Lung microvascular endothelial cell (primary cell): ENCODE measurements at places on chromosomes 4 and X. TPM values are rescaled to one million over a fixed set of nuclear protein-coding genes. Genes with fewer than 3 reads are reported as not detected.
A peak's percentile ranks its signal among the peaks of the same experiment; 100 is the strongest.

Gene GIMD1
- not detected in 2 replicates for total RNA-seq

GRCh38 chrX:124005228-124005627, 43.7 kb downstream of the STAG2 start:
- DNase-seq: no peak

DNA sequence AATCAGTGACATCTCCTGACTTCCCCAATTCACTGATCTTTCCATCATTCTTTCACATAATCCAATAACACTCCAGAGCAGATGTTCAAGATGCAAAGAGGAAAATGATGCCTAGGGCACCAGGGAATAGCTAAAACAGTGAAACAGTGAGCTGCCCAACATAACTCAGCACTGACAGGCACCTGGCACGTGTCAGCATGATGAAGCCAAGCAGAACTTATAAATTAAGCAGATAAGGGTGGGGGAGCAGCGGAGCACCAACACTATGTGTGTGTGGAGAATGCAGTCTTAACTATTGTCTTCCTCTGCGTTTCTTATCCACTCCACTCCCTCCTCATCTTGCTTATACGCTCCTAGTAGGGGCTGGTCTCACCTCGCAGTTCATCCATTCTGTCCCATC, 89.4 kb downstream of the AMMECR1 start:
- no peak for DNase-seq

Gene MAGEC2
- total RNA-seq: not detected in 2 replicates

- no peak for DNase-seq
These were observed 211.8 kb downstream of the GLUD2 start for GRCh38 chrX:121259170-121259569.

DNA sequence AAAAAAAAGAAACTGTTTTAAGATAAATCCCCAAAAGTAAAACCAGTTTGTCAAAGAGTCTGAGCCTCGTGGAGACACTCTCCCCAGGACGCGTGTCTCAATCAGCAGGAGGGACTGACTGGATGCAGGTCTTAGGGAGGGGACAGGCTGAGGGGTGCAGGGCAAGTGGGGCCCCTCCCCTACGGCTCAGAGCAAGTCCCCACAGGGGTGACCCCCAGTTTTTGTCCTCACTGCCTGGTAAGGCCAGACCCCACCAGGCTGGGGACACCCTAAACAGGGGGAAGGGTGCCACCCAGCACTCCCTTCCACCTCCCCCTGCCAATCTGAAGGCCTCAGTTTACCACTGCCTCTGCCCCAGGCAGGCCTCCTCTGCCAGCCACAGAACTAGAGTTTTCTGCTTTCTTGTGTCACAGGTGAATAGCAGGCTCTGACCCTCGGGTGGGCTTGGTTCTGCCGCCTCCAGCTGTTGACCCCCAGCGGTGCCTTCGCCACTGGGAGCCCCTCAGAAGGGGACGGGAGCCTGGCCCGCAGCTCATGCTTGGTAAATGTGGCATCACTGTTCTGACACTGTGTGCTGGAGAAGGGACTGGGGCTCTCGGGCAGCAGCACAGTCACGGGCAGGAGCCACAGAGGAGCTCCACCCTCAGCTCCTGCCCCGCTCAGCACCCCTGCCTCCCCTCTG, 69.8 kb upstream of the MXD4 start:
- no peak for DNase-seq

DNA sequence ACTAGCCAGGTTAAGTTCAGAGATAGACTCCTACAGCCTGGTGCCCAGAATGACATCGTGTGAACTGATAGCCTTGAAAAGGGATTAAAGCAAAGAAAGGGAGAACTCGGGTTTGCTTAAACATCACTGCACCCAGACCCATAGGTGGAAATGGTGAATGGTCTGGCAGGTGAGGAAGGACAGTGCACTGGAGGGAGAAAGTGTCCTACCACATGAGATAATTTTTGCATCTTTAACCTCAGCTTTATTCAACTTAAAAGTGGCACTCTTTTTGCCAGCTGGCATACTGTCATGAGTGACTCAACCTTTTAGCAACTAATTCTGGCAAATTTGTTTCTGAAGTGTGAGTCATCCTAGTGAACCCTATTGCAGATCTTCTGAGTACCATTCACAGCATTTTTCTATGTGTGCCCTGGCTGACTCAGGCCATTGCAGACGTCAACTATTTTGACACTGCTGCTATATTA, 53.0 kb upstream of the DAPP1 start:
- DNase-seq: peak; percentile 10

DNA sequence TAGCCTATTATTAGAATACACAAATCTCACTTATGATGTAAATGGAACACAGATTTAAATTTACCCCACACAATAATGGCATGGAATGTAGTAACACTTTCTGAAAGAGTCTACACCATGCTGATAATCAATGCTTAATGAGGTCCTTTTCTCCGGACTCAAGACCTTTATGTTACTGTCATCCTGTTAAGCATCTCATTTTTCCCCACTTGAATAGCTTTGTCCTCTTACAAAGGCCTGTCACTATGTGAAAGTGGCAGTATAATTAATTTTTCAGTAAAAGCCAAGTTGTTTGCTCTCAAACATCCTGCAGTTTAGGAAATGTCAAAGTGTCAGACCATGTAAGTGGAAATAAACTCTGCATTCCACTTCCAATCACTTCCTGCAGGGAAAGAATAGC, 96.4 kb downstream of the GPC3 start:
- DNase-seq: no peak

DNA sequence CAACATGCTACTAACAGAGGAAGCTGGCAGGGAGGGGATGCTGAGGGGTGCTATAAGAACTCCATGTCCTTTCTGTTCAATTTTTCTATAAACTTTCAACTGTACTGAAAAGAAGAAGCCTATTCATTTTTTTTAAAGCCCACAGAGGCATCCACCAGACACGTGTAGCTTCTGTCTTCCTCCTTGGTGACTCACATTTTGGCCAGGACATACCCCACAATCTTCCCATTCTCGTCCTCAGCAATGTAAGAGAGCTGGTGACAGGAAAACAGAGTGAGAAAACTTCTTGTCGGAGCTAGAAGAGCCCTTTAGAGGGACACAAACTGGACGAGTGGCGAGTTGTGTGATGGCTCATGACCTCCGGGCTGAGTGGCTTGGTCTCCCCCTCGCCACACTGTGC, 1.1 kb downstream of the NAA10 start:
- no peak for DNase-seq

DNA sequence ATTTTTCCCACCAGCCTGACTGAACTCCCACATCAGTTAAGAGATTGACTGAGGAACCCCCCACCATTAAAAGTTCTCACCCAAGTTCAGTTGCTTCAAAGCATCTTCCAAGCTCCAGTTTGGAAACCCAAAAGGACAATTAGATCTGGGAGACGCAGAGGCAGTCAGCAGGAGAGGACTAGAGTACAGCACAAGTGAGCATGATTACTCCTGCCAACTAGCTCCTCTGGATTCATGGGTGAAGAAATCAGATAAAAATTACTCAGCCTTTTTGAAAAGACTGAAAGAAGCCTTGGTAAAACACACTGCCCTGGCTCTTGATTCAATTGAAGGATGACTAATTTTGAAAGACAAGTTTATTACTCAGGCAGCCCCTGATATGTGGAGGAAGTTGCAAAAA, 297.5 kb downstream of the ADAM29 start:
- no peak for DNase-seq

- DNase-seq: no peak
These were observed 470.0 kb upstream of the INTU start for GRCh38 chr4:127162741-127163140.

Gene SHOX
- total RNA-seq: not detected in 2 replicates

DNA sequence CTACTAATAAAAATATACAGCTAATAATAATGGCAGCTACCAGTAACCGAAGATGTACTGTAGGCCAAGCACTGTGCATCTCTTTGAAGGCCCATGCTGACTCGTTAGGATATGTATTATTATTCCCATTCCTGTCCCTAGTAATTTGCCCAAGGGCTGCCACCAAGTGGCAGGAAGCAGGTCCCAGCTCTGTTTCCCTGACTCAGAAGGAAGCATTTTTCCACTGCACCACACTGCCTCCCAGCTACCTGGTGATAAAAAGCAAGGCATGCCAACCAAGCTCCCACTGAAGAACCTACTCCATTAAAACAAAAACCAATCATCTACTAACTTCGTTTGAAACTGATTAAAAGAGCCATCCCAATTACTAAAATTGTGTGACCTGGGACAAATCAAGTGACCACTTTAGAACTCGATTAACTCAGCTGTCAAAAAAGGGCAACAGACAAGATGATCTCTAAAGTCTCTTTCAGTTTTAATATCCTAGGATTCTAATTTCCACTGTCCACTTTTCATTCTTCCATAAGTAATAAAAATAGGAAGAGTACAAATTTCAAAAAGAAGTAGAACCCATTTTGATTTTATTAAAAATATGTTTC, 24.3 kb upstream of the PGM2 start:
- DNase-seq: peak; percentile 77

- no peak for DNase-seq
These were observed 103.6 kb upstream of the BCOR start for GRCh38 chrX:40201329-40201885.

GRCh38 chr4:173506597-173507211, 23.3 kb downstream of the HAND2 start:
- DNase-seq: no peak

DNA sequence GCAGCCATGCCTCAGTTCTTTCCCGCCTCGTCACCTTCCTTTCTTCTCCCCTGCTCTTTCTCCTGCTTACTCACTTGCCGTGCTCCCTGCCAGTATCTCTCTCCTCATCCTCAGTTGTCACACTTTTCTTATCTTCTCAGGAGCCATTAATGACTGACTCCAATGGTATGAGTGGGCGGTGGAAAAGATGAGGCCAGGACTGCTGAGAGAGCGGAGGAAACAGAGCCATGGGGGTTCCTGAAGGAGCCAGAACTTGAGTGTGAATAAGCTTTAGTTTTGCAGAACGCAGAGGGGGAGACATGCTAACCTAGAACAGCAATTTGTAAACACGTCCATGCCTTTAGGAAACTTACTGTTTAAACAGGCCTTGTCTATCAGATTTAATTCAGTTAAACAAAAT, 126.5 kb downstream of the CHIC2 start:
- DNase-seq: peak; percentile 35

Gene ZNF185
- 4.0 and 9.2 TPM in 2 replicates for total RNA-seq

- no peak for DNase-seq
These were observed 13.4 kb downstream of the CCDC158 start for GRCh38 chr4:76407440-76408119.

GRCh38 chrX:79408623-79409322, 41.6 kb upstream of the ITM2A start:
- DNase-seq: no peak

DNA sequence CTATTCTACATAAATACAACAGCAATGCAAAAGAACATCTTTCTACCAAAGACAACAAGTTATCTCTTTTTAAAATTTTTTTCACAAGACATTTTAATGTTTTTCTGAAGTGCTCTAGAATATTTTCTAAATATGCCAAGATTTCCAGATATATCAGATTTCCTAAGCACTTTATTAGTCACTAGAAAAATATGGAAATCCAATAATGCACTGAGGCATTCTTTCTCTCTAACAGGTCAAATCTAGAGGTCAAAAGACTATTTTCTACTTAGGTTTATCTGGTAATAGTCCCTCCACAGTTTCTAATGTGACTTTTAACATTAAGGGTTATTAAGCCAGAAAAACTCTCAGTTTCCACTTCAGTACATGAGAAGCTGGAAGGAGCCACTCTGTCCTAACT, 1041.2 kb upstream of the INTU start:
- DNase-seq: no peak

Gene CACNA1F
- under 0.01 TPM in 1 of 2 replicates, not detected in the other for total RNA-seq

Gene PCDH18
- total RNA-seq: under 0.01 and 0.22 TPM in 2 replicates

DNA sequence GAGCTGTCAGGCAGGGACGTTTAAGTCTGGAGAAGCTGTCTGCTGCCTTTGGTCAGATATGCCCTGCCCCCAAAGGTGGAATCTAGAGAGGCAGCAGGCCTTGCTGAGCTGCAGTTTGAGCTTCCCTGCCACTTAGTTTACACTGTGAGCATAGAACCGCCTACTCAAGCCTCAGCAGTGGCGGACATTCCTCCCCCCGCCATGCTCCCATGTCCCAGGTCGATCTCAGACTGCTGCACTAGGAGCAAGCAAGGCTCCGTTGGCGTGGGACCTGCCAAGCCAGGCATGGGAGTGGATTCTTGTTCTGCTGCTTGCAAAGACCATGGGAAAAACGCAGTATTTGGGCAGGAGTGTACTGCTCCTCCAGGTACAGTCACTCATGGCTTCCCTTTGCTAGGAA, 24.3 kb downstream of the PLK4 start:
- DNase-seq: no peak

Gene MYOZ2
- under 0.01 TPM in 1 of 2 replicates, not detected in the other for total RNA-seq

Gene TAB3
- 3.7 and 5.4 TPM in 2 replicates for total RNA-seq

Gene GLUD2
- 0.44 and 0.79 TPM in 2 replicates for total RNA-seq

- no peak for DNase-seq
These were observed 5.3 kb upstream of the VMA21 start for GRCh38 chrX:151391722-151392121.

DNA sequence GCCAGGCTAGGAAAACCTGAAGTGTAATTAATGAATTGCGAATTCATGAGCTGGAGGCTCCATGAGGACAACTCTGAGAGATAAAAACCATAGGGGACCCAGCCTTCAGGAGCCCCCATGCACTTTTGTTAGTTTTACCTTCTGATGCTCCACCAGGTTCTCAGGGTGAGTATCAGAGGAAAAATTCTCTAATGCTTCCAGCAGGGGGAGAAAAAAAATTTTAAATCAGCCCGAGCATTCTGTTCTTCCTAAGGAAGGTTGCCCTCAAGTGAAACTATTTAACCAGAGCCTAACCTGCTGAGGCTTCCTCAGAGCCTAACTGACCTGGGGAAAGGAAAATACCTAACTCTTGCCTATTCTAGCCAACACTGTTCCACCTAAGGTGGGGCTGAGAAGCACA, 552.6 kb downstream of the PPARGC1A start:
- no peak for DNase-seq

DNA sequence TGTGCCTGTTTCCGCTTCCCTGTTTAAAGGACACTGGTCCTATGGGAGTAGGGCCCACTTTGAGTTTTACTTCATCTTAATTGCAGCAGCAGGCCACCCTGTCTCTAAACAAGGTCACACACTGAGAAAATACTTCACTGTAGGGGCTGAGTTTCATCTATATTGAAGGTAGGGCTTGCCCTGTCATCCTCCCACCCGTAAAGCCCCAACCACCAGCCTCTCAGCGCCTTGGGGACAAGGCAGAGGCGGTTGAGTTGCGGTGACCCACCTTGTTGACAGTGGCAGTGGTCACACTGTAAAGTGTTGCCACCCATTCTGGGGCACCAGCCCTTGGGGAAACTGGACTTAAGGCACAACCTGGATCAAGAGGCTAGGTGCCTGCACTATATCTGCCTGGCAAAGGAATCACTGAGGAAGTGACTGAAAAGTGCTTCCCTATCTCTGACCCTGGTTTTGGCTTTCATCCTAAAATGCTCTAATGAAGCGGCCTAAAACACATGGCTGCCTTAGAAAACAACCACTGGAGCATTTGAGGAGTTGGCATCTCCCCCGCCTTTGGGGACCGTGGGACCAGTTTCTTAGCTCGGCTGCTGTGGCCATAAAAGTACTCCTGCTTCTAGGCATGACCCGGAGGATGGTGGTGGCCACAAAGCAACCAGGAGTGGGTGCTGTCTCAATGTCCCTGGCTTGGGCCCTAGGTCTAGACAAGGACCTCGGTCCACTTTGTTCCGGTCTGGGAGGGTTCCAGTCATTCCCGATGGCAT, 7.8 kb upstream of the WDR1 start:
- DNase-seq: peak; percentile 71

Gene NKAP
- total RNA-seq: 2.2 and 3.0 TPM in 2 replicates
